ENCODE measurements at places on chromosomes 1 and 21.

GRCh38 chr1:202280595-202280994, 61.1 kb downstream of the UBE2T start:
- DNase-seq, result no peak

DNA sequence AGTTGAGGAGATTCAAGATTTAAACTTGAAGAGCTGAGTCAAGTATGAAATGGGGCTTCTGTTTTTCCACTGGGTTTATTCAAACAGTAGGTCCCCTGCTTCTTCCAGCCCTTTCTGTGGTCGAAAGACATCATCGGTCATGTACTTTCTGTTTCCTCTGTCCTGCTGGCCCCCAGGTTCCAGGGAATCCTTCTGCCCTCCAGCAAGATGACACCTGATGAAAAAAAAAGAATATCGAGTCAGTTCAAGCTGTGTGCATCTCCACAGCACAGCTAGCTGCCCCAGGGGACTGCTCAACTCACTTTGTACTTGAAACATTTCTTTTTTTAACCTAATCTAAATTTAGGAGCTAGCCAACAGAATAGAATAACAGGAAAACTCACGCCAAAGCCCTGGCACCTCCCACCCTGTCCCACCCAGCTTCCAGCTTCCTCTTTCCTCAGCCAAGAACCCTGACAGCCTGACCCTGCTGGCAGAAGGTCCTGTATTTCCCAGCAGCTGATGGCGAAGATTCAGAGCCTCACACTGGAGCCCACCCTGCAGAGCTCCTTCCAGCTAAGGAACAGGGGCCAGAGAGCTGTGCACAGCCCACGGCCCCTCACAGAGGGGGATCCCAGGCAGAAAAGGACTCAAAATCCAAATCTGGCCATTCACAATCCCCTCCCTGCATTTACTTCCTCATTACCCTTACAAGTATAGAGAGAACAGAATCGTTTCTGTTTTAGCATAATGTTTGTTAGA, 176.5 kb downstream of the PSMG1 start:
- no peak for DNase-seq

DNA sequence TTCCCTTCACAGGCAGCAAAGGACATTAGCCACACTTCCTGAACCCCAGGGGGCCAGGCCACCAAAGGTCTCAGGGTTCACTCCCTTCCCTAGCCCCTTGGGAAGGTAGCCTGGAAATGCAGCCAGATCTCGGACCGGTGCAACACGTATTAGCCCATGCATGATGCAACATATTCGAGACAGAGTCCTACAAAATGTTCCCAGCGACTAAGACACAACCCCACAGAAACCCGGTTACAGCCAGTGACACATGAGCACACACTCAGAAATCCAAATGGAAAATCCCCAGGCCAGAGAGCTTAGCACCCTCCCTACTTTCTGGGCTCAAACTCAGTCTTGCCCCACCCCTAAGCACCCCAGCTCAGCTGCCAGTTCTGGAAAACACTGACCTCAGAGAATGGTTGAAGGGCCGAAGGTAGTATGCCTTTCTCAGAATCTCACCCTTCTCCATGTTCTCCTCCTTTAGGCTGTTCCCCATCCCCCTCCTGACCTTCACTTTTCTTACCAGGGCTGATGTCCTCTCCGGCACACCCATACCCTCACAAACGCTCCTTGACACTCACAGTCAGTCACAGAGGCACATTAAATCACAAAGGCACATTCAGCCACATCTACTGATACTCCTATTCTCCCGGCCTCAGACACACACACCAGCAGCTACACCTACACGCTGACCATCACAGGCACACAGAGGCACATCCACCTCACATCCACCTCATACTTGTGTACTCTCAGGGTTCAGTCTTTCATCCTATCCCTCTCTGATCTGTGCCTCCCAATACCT, at the start of gene TSPAN1:
TSS of gene TSPAN1 (plus strand) at position 640 of the 784 bp plus-strand sequence. CDS start 6,021 bp downstream, outside the sequence.
- no peak for DNase-seq

- peak; percentile 46 for DNase-seq
Observed at GRCh38 chr1:26234644-26235370, 807 bp downstream of the CEP85 start.

DNA sequence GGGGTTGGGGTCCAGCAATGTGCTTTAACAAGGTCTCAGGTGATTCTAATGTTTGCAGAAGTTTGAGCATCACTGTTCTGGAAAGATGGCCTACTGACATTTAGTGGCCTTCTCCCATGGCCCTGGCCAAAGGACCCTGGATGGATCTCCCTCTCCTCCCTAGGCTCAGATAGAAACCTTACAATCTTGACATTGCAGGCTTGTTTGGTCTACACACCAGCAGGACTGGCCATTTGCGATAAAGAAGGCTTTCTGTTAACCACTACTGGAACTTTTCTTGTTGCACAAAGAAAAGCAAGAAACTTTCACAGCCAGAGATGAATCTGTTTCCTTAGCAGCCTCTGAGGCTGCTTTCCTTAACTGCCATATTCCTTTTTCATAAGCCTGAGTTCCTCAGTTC, 6.2 kb downstream of the DNALI1 start:
- no peak for DNase-seq

DNA sequence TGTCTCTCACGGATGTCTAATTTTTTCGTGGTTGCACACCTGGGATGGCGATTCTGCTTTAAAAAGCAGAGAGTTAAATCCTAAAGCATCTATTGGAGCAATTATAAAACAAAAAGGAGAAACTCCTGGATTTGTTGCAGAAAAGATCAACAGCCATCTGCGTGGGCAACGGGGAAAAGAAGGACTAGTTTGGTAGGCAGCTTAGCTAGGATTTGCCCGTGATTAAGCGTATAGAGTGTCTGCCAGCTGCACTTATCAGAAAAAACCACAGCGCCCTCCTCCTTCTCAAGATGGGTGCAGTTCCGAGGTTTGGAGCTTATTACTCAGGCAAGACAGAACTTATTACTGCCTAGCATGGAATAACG, 526 bp upstream of the SLC25A24 start:
- DNase-seq, result peak; percentile 83

GRCh38 chr1:66599346-66599745, 65.4 kb downstream of the SGIP1 start:
- DNase-seq, result no peak

DNA sequence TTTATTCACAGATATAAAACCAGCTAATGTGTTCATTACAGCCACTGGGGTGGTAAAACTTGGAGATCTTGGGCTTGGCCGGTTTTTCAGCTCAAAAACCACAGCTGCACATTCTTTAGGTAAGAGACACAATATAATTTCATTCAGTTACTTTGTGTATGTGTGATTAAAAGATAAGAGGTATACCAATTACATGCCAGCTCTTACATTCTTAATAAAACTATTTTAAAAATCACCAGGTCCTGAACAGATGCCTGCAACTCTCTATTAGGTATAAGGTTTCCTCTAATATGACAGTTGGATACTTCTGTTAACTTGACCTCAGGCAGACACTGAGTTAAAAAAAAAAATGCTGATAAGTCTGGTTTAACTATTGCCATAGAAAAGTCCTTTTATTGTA, 122.1 kb downstream of the NEK7 start:
- DNase-seq, result no peak

GRCh38 chr1:174777262-174777661, 222.5 kb upstream of the CACYBP start:
- DNase-seq, result no peak

DNA sequence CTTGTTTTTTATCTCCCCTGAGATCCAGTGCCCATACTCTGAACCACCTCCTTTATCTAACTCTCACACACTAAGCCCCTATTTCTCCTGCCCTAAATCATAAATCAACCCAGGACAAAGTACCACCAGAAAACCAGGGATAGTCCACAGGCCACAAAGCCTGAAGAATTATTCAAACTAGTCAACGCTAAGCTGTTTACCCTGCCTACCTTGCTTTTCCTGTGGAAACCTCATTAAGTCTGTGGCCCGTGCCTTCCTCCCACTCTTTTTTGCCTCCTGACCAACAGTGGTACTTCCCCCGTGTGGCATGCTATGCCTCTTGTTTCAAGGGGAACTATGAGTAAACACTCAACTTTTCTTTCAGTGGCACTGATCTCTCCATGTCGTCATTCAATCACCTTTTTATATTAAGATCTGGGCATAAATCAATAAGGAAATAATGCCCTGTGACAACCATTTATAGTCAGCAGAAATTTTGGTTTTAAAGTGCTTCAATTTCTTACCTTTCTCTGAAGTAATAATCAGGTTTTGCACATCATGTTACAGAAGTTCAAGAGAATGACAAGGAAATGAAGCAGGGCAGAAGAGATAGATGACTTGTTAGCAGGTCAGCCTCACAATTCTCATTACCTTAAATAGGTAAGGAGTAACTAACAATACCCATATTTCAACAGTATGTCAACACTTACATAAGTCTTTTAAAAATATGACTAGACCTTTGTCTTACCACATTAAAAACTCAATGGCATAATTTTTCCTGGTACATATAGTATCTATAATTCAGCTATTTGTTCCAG, 32.1 kb downstream of the EYA3 start:
- peak; percentile 33 for DNase-seq

GRCh38 chr1:16326833-16327404, 25.4 kb downstream of the FBXO42 start:
- DNase-seq, result no peak

GRCh38 chr1:235946571-235946981, 79.9 kb upstream of the LYST start:
- DNase-seq, result no peak

DNA sequence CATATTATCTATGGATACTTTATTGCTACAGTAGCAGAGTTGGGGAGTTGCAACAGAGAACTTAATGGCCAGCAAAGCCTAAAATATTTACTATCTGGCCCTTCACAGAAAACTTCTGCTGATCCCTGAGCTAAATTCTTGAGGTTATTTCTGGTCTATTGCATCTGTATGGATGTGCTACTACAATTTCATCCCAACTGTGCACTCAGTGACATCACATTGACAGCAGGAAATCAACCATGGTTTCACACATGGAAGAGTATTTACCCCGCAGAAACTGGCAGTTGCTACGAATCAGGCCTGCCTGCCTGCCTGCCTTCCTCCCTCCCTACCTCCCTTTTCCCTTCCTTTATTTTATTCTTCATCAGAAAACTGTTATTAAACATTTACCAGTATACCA, 12.1 kb downstream of the CLCA2 start:
- DNase-seq, result no peak

GRCh38 chr1:33826311-33826710, 37.6 kb upstream of the HMGB4 start:
- no peak for DNase-seq

All from T-helper 2 cell (primary cell).